ENCODE measurements at places on chromosomes 5 and 9.
A peak's percentile ranks its signal among the peaks of the same experiment; 100 is the strongest.

DNA sequence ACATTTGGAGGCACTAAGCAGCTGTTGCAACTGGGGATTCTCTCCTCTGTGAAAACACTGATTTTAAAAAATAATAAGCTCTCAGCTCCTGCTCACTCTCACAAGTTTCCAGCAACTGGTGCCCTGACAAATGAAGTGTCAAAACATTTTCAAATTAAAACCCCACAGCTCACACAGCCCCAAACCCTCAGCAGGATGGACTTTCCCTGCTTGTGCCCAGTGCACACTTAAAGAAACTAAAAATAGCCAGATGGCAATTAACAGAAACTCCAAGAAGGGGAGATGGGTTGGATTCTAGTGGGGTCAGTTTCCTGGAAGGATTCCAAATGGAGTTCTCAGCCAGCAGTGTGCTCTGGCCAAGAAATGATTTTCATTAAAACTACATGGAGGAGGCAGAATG is 163.0 kb upstream of the PUM3 start:
- no peak for DNase-seq

DNA sequence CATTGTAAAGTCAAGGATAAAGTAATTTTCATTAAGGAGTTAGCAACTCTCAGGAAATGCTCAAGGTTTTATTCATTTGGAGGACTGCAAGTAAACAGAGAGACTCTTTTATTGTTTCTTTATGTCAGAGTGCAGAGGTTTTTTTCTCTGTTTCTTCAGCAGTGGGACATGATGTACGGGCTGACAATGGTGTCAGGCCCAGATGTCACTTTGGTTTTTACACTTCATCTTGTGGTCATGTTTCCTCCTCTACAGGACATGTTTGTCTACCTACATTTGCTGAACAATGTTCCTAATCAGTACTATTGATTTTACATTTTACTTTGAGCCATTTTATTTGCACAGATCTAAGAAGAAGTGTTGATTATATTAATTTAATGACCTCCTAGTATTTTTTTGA is 72.8 kb upstream of the PARP8 start:
- peak; percentile 51 for DNase-seq

DNA sequence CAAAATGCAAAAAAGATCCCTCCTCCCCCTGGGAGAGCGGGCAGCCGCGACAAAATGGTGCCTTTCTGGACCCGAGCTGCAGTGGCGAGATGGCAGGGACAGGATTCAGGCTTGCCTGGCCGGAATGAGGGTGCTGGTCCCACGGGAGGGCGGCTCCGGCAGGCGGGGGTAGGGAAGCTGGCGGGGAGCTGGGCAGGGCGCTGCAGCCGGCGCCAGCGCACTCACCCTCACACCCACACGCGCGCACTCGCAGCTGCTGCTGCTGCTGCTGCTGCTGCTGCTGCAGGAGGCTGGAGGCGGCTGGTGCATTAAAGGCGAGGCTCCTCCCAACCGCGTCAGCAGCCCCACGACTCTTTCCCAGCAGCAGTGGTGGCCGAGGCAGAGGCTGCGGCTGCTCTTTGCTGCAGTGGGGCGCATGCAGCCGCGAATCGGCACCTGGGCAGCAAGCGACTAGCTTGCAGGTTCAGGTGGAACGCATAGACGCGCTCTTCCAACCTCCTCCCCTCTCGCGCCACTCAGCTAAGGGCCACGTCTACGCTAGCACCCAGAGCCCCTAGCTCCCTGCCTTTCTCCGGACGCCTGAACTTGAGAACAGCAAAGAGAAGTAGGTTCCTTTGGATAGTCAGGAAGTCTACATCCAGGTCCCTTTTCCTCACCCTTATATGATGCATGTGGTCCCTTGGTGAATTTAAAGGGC is at the start of gene PPP2R2B:
PPP2R2B (minus strand) TSS at position 282 of the 697 bp plus-strand sequence.
- DNase-seq = peak; percentile 30

DNA sequence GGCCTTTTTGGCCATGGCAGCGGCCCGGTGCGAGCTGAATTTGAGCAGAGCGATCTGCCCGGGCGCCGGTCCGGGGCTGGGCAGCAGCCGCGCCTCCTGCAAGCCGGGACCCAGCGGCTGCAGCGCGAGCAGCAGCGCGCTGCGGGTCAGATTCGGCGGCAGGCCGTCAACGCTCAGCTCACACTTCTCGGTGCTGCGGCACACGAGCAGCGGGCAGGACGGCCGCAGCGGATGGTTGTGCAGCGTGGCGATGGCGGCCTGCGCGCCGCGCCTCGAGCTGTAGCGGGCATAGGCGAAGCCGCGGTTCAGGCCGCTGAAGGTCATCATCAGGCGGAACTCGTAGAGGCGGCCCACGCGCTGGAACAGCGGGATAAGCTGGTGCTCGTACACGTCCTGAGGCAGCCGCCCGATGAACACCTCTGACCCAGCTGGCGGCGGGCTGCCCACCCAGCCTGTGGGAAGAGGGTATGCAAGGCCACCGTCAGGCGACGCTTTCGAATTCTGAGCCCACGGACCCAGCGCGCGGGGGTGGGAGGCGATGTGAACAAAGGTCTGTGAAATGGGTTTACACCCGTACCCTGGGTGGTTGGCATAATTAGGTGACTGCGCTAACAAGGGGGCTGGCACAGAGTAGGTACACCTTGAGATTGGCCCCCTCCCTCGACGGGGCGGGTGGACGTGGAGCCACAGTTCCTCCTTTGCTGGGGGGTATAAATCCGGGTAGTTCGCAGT is 755 bp downstream of the DND1 start:
- no peak for DNase-seq

DNA sequence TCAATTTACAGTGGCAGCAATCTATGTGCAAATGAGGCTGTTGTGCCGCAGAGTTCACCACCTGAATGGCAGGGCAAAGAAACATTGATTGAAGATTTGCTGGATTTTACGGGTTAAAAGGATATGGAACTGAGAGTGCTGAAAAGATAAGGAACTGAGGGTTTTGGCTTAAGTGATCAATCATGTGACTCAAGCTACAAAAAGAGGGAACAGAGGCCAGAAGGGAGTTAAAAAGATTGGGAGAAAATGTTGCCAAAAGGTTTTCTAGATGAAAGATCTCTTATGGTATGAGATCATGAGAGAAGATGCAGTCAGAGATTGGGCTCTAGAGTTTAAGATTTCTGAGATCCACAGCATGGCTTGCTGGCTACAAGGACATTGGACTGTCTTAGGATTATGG is 7.9 kb upstream of the RIMOC1 start:
- no peak for DNase-seq

GRCh38 chr9:30235564-30235963 is 2148.9 kb upstream of the ACO1 start:
- DNase-seq = no peak

- DNase-seq = no peak
Measured at GRCh38 chr5:9347541-9348295, 198.2 kb downstream of the SEMA5A start.

- DNase-seq = no peak
Measured at GRCh38 chr5:98784411-98784810, 10.9 kb downstream of the RGMB start.

DNA sequence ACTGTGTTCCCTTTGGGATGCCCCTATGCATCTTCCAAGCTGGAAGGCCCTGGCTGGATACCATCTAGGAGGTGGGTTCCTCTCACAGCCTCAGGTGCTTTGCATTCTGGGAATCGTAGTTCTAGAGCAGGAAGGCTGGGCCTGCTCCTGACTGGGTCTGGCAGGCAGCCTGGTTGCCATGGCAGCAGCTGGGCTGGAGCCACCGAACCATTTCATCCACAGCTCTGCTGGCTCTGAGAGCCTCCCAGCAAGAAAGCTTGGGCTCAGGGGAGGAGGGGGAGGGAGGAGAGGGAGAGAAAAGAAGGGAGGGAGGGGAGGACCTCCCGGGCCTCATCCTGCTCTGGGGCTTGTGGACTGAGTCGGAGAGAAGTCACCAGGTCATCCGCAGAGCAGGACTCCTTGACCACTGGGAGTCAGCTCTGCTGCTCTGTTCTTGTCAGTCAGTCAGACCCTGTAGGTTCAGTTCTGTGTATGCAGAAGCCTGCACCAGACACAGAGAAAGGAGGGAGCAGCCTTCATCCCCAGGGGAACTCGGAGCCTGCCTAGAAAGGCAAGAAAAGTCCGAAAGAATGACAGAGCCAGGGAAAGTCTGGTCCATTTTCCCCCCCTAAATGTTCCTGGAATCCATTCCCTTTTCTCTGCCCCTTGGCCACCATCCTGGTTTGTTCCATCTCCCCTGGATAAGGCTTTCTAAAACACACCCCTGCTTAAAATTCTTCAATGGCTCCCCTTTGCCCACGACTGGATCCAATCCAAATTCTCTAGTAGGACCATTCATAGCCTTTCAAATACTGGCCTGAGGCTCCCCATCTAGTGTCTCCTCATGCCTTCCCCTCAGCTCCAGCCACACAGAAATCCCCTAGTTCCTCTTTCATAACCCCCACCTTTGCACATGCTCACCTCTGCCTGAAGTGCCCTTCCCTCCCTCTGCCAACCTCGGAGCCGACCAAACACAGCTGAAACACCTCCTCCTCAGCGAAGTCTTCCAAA is 65.4 kb upstream of the ARAP3 start:
- DNase-seq = no peak

DNA sequence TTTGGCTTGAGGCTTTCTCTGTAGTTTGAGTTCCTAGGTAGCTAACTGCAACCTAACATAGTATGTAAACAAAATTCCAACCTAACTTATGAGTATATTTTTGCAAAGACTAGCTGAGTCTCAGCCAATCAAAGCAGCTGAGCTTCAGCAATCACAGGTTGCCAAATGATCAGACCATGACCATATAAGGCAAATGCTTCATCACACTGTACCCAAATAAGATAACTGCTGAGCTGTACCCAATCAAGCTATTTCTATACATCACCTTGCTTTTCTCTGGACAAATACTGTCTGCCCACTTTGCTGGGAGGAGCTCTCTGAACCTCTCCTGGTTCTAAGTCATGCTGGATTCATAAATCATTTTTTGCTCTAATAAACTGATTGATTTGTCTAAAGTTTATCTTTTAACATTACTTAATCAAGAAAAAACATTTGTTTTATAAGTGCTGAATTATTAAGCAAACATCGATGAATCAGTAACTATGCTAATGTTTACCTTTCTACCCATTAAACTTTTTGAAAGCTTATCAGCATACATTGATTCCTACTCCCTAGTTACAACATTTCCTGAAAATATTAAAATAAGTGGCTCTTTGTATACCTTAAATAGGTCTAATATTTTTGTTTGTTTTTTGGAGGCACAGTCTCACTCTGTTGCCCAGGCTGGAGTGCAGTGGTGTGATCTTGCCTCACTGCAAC is 129.7 kb upstream of the PCA3 start:
- DNase-seq = no peak

GRCh38 chr5:10617103-10617502 is 53.2 kb downstream of the ANKRD33B start:
- no peak for DNase-seq

DNA sequence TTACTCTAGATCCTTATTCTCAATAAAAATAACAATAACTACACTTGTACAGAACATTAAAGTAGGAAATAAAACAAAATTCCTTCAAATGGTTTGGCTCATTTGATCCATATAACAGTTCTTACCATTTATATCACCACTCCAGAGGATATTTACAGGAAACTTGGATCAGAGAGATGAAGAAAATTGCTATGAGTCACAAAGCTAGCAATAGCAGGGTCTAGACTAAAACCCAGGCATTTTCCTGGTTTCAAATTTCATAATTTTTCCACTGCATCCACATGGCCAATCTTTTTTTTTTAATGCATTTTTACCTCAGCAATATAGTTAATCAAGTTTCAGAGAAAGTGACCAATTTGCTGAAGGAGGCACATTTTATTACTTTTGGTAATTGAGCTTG is 299.2 kb downstream of the ELAVL2 start:
- no peak for DNase-seq

DNA sequence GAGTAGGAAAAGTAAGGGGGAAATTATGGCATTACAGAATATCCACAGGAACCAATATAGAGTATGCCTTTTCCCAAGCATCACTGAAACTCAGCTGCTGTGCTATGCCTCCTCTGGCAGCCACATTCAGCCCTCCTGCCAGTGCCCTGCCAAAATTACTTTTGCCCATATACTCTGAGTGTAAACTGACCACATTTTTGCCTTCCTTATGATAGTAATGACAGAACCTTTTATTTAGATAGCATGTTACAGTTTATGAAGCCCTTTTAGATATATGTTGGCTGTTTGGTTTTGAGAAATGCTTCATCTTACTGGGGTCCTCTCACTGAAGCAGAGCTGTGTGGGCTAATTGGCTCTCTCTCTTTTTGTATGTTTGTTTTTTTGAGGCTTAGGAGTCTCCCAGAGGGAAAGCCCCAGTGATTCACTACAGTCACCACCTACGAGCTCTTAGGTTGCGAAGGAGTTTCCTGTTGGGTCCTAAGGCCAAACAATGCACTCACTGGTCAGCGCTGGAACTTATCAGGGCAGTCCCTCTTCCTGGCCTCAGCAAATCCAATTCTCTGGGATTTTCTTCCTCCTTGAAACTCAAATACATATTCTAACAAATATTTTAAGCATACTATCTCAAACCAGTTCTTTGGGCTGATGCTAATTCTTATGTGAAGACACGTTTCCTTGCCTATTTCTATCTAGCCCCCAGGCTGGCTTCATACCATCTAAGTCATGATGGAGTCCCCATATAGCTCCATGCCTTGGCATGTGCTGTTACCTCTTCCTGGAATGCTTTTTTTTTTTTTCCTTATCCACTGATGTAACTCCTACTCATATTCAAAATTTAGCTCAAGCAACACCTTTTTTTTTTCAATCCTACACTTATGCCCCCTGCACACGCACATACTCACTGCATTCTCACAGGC is 3.7 kb downstream of the PHF24 start:
- no peak for DNase-seq

- DNase-seq = peak; percentile 7
Measured at GRCh38 chr9:73869264-73869663, 627.9 kb upstream of the RORB start.

- peak; percentile 59 for DNase-seq
Measured at GRCh38 chr5:64784451-64785025, 15.8 kb downstream of the CWC27 start.

DNA sequence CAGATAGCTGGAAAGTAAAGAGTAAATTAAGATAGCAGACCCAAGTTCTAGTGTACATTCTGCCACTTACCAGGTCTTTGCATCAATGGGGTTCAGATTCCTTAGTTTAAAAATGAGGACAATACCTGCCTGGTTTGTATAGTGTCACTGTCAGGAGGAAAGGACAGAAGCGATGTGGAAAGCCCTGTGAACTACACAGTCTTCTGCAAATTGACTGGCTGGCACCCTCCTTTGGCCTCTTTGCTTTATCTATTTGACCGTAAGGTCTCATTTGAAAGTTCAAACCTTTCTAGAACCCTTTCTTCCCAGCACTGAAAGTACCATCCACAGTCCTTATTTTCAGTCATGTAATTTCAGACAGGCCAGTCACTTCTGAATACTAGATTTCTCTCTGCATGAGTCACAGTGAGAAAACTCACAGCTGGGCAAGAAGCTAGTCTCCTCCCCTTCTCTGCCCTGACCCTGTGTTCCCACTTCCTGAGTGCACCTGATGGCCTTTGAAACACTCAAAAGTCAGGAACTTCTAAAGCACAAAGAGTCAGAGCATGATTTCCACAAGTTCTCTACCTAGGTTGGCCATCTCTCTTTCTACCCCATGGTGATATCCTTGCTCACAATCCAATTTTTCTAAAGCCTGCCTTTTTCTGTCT is 91.3 kb upstream of the RASEF start:
- DNase-seq = no peak

Measured in central memory CD4-positive, alpha-beta T cell (primary cell).